ENCODE measurements at places on chromosomes 16 and 17. TPM values are rescaled to one million over a fixed set of nuclear protein-coding genes. Genes with fewer than 3 reads are reported as not detected.

Gene ALDH3A1
- total RNA-seq, result 1.7 TPM

Gene MMP15
- 137 TPM for total RNA-seq

Gene NPIPA2
- total RNA-seq, result not detected

Gene CIBAR2
- total RNA-seq, result not detected

Gene CACNG1
- total RNA-seq, result not detected

Gene ADAMTS18
- total RNA-seq, result not detected

Gene IL17C
- total RNA-seq, result not detected

Gene KRT36
- total RNA-seq, result not detected

Gene PPY
- total RNA-seq, result not detected

Gene KRTAP4-3
- total RNA-seq, result not detected

Gene C16orf89
- total RNA-seq, result 0.80 TPM

Gene DNAAF1
- total RNA-seq, result not detected

Gene FAM171A2
- not detected for total RNA-seq

Gene RDM1
- 1.9 TPM for total RNA-seq

Gene SLFN12
- 4.7 TPM for total RNA-seq

Gene TMEM238L
- total RNA-seq, result 45.3 TPM

Gene PCTP
- 30.3 TPM for total RNA-seq

Gene KIF2B
- not detected for total RNA-seq

Gene RPL27
- total RNA-seq, result 331 TPM

Gene ATF7IP2
- total RNA-seq, result 9.9 TPM

Gene TVP23B
- total RNA-seq, result 14.0 TPM

Gene DPEP2NB
- total RNA-seq, result not detected

Gene KCTD19
- not detected for total RNA-seq

Gene PRSS33
- total RNA-seq, result not detected

Gene OSGIN1
- total RNA-seq, result 99.7 TPM

Gene CTRB2
- total RNA-seq, result not detected

Gene TMEM235
- total RNA-seq, result not detected

Gene ZNF785
- total RNA-seq, result 13.7 TPM

Gene PRSS21
- 0.88 TPM for total RNA-seq

Gene MT1H
- not detected for total RNA-seq

Gene PEX12
- total RNA-seq, result 4.6 TPM

Gene LPCAT2
- 8.6 TPM for total RNA-seq
